ENCODE measurements at places on chromosomes 7 and 10.
A peak's percentile ranks its signal among the peaks of the same experiment; 100 is the strongest.

GRCh38 chr10:86855513-86855912 lies 99.1 kb downstream of the BMPR1A start:
- DNase-seq: no peak

DNA sequence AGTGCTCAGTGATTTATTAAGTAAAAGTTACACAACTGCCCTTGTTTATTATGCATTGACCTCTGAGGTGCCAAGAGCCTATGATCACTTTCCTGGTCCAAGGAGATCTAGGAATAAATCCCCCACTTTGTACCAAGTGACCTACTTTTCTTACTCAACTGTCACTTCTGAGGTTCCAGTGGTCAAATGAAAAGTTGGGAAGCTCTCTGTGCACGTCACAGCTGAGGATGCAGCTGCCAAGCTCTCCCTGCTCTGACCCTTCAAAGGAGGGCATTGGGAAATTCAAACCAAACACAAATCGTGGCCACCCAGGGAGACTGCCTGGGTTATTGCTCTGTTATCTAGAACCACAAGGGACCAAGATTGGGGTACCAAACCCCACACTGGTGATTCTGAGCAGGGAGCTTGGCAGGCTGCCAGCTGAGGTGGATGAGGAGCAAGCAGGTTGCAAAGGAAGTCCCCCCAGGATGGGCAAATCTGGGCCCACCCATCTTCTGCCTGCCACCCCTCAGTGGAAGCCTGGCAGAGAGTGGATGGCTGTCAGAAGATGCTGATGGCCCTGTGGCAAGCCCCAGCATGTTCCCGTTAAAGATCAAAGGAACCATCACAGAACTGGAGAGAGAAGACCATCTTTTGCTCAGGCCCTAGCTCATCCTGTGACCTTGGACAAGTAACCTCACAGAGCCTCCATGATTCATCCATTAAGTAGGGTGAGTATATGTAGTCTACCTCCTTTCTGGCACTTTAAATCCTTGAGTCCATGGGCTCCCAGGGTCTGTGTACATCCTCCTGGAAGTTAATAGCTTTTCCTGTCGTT lies 106.8 kb downstream of the PPP1R3C start:
- no peak for DNase-seq

GRCh38 chr10:119199231-119199992 lies 8.0 kb upstream of the GRK5 start:
- DNase-seq: peak; percentile 83

DNA sequence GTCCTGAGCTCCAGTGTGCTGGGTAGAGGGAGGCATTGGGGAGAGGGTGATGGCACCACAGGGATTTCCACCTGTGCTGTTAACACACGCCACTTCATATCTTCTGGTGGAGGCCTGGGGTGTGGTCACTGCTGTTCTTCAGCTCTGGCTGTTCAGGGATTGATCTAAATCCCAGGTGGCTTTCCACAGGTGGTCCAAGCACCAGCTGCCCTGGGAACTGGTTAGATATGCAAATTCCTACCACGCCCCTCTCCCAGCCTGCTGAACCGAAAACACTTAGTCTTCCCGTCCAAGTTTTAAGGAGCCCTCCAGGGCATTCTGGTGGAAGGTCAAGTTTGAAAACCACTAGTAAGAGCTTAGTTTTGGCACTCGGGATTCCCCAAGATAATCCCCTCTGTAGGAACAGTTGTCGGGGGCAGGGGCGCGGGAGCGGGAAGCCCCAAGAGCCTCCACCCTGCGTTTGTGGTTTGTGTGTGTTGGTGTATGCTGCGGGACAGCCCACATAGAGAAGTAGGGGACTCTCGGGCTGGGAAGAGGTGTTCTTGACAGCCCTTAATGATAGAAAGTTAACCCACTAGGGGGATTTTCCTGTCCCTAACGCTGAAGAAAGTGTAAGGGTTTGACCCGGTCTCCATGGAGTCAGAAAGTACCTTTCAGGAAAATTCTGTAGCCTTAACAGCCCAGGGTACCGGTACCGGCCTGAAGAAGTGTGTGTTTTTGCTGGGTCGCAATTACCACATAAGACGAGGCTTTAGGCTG lies 5.1 kb downstream of the DEPP1 start:
- DNase-seq: no peak

DNA sequence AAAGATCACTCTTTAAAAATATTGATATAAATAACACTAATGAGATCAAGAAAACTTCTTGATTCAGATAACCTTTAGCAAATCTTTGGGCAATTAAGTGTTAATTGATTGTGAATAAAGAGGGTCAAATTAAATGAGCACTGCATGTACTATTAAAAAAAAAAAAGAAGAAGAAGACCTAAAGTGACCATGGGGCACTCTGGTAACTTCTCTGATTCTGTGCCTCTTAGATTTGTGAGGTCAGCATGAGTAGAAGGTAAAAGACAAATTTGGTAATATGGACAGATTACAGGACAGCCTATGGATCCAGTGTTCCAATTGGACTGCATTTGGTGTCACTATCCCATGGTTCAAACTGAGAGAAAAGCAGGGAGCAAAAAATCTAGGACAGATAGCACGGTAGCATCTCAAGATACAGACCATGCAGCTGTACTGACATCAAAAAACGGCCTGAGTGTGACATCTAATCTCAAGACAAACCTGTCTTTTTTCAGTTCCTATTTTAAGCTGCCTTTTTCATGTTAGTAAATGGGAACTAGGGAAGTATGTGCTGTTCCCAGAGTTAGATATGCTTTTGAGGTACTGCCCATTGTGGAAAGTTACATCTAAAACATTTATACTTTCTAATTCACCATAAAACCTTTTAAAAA lies 128.0 kb downstream of the KCND2 start:
- DNase-seq: no peak

GRCh38 chr7:53811555-53812079 lies 730.6 kb upstream of the VSTM2A start:
- DNase-seq: no peak

GRCh38 chr10:114061789-114062188 lies 18.1 kb downstream of the ADRB1 start:
- no peak for DNase-seq

- no peak for DNase-seq
Measured at GRCh38 chr10:102616066-102616770, 28.1 kb upstream of the TRIM8 start.

DNA sequence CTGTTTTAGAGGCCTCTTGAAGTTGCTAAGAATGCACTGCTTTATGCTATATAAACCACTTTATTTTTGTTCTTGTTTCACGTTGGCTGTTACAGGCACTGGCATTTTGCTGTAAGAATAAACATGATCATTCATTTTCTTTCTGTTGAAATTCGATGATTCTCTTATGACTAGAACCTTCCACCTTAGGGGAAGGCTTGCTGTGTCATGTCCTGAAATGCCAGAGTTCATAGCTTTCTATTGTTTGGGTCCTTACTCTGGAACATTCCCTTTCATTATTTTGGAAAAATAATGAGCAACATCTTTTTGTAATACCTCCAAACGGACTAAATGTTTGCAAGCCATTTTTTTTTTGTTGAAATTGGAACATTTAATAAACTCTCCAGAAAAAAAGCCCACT lies 495.1 kb upstream of the POT1 start:
- DNase-seq: no peak

GRCh38 chr7:117087639-117088396 lies 134.5 kb downstream of the ST7 start:
- peak; percentile 22 for DNase-seq

- no peak for DNase-seq
Measured at GRCh38 chr7:635227-635626, 91.3 kb upstream of the DNAAF5 start.

DNA sequence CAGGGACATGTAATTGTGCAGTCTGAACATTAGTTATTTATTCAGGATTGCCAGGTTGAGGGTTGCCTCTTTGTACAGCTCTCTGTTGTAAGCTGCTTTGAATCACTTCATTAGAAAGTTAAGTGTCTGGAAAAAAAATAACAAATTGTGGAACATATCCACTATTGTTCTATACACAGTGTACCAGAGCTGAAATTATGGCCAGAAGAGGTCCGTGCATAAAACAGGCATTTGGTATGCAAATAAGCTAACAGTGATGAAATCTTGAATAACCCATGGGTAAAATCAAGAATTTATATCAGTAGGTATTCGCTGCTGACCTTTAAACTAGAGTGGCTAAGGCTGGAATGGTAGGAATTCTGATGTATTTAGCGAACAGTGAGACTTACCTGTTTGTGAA lies 152.1 kb downstream of the LHFPL3 start:
- DNase-seq: no peak

DNA sequence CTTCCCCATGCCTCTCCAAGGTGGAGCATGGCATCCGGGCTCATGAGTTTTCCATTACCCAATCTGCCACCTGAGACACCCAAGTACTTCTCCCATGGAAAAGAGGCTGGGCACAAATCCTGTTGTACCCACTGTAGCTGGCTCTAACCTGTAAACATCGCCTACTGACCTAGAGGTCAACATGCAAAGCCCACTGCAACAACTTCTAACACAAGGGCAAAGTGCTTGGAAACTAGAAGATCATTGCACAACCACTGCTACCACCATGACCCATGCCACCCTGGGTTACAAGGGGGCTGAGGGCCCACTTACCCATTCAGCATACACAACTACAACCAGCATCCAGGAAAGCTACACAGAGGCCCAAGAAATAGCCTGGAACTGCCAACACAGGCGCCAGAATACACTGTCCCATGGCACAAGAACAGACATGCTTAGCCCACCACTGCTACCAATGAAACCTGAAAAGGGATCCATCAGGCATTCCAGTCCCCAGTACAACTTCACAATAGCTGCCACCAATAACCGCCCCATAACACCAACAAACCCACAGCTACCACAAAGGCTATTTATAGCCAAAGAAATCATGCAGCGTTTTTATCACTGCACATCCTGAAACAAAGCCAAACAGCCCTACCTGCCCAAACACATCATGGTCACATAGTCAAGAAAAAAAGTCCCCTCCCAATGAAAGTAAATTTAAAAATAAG lies 63.4 kb downstream of the RNF32 start:
- no peak for DNase-seq

GRCh38 chr10:101710059-101710695 lies 15.2 kb upstream of the FBXW4 start:
- no peak for DNase-seq

DNA sequence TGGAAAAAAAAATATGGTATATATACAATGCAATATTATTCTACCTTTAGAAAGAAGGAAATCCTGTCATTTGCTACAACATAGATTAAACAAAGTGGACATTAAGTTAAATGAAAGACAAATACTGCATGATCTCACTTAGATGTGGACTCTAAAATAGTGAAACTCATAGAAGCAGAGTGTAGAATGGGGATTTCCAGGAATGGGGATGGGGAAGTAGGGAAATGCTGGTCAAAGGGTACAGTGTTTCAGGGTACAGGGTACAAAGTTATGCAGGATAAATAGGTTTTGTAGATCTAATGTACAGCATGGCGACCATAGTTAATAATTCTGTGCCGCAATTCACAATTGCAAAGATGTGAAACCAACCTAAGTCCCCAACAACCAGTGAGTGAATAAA lies 385.5 kb downstream of the SFMBT2 start:
- DNase-seq: no peak

DNA sequence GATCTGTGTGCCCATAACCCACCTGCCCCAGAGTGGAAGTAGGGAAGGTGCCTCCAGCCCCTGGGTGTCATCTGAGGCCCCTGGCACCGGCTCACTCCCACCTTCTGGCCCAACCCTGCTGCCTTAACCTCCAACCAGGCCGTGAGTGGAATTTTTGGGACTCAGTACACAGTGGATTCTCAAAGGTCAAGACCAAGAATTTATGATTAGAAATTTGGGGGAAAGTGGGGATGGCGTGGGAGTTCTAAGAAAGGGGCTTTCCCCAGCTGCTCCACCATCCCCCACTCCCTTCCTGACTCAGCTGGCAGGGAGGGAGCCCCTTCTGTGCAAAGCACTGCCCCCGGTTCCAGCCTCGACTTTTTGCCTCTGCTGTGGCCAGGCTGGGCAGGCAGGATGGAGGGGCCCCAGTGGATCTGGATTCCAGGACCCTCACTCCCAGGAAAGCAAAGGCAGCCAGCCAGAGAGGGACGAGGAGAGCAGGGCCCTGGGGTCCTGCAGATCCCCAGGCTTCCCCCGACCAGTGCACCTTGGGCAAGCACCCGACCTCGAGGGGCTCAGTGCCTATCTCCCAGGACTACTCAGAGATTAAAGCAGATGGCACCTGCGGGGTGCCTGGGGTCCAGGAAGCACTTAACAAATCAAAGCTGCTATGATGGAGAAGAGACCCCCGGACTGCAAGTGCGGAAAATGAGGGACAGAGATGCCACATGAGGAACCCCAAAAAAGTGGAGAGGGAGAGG lies 12.8 kb downstream of the SPOCK2 start:
- no peak for DNase-seq

GRCh38 chr7:882336-883035 lies 6.1 kb downstream of the GET4 start:
- no peak for DNase-seq

GRCh38 chr7:28195910-28196620 lies 15.5 kb upstream of the JAZF1 start:
- no peak for DNase-seq

DNA sequence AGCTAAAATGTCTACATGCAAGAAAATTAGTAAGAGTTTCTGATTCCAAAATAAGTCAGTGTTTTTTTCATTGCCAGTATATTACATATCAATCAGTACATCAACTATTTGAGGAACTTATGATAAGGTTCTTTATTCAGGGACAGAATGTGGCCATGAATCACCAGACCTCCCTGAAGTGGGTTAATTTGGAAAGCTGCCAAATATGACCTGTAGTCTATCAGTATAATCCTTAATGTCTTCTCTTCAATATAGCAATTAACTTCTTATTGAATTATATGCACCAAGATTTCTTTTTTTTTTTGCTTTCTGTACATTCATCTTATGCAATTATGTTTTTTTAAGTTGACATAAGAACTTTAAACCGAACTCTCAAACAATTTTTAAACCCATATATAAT lies 714.5 kb upstream of the POT1 start:
- DNase-seq: no peak

GRCh38 chr7:73701357-73701995 lies 18.0 kb downstream of the STX1A start:
- peak; percentile 59 for DNase-seq

- no peak for DNase-seq
Measured at GRCh38 chr7:50339990-50340500, 35.5 kb downstream of the IKZF1 start.

- no peak for DNase-seq
Measured at GRCh38 chr7:110675383-110676103, 415.4 kb upstream of the LRRN3 start.

- DNase-seq: no peak
Measured at GRCh38 chr7:55556031-55556430, 16.3 kb downstream of the VOPP1 start.

GRCh38 chr10:84755311-84755710 lies 426.9 kb downstream of the CCSER2 start:
- DNase-seq: no peak

- peak; percentile 89 for DNase-seq
Measured at GRCh38 chr7:149239345-149240143, at the start of gene ZNF212. TSS of gene ZNF212 (plus strand) at chr7:149239651. CDS start at chr7:149239779, 128 bp downstream.

- DNase-seq: peak; percentile 47
Measured at GRCh38 chr7:102412548-102412947, 16.4 kb downstream of the PRKRIP1 start.

Measured in EH (cell line).